ENCODE measurements at places on chromosomes 3 and 15.
A peak's percentile ranks its signal among the peaks of the same experiment; 100 is the strongest.

- DNase-seq = no peak
Observed at GRCh38 chr3:189270248-189270832, 98.6 kb downstream of the TPRG1 start.

DNA sequence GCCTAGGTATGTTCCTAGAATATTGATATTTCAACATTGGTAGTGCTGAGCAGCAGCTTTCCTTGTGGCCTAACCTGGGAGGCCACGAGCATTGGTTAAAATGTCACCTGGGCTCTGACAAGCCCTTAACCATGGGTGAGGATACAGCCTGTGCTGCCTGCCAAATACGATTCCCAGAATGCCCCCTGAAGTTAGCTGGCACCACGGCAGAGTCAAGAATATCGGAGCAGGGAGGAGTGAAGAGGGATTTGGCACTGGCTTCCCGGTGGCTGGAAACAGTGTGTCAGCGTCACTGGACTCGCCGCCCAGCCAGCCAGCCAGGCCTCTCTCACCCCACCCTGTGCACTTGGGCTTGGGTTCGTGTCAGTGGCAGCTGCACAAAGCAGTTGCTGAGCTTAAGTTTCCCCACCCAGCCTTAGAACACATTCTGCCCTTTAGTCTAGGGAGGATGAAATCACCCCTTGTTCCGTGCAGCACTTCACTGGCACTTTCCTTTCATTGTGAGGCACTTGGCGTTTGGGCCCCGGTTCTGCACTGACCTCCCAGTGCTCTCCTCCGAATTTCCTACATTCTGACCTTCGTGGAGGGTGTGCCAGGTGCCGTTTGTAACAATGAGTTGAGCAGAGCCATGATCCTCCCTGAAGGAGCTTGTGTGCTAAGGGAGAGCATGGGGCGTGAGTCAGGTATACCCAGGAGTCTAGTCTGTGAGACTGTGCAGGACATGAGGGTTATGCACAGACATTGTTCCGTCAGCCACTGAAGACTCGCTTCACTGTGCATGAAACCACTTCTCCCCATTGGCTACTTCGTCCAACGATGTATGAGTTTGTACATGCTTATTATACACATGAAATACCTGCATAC is 152.8 kb upstream of the BHLHE40 start:
- no peak for DNase-seq

DNA sequence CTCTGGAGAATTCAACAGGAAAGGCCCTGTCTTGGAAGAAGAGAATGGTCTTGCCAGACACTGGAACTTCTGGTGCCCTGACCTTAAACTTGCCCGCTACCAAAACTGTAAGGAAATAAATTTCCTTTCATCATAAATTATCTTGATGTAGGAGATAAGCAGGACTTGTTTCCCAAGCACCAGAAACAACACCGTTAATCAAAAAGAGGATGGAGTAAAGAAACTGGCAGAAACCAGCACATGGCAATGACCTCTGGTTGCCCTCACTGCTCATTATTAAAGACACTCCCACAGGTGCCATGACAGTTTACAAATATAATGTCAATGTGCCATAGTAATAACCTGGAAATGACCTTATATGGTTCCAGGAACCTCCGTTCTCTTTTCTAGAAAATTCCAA is 426.1 kb downstream of the EDEM1 start:
- no peak for DNase-seq

DNA sequence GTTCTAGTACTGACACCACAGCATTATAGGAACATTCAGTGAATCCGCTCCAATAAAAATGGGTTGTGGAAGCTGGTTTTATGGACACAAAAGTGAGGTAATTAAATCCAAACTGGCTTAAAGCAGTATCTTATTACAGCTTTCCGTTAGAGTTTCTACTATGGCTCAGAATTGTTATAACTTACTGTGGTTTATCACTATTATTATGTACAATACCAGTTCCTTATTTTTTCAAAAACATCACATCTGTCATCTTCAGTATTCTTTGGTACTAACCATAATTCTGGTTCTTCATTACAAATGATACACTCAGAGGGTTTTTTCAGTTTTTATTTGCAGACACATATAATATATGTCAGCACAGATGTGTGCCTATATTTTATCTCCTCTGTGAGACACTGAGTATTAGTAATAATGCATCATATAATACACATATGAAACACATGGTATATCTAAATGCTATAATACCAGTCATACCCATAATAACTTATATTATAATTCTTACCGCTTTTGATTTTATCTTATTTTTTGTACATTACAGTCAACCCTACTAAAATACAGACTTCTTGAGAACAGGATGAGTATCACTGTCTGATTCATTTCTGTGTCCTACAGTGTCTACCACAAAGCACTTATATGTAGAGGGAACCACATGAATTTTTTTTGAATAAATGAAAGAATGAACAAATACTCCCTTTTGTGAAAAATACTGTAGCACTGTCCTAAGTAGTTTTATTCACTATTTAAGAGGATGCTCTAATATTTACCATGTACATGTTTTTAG is 39.0 kb downstream of the CMSS1 start:
- no peak for DNase-seq

GRCh38 chr3:127367593-127367992 is 79.7 kb upstream of the PRR20G start:
- no peak for DNase-seq

DNA sequence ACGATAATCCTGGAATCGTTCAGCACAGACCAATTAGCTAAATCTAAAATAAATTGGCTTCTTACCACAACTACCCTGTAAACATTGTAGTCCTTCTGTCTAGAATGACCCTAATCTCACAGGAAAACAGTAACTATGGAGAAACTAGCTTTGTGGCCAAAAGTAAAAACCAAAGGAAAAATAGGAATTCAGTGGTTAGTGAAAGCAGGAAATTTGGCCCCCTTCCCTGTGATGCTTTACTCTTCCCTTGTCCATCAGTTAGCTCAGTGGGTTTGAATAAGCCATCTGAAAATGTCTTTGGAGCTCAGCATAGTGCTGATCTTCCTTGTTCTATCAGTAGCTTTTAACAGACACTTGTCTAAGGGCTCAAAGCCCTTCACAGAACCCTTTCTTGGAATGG is 1.6 kb downstream of the NMD3 start:
- DNase-seq = no peak

DNA sequence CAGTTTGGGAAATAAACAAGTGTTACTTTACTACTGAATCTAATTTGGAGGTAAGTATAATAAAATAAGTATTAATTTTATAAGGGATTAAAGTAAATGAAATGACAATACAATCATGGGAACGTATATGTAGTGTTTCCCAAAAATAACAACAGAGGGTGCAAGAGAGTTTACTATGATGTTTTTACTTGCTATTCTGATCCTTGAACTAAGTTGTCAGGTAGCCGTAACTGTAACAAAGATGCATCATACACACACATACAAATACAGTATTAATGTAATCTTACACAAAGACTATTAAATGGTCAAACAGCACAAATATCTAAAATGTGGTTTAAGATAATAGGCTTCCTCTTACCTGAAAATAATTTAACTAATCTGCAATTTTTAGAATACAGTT is 311.4 kb downstream of the TBC1D5 start:
- DNase-seq = peak; percentile 37

DNA sequence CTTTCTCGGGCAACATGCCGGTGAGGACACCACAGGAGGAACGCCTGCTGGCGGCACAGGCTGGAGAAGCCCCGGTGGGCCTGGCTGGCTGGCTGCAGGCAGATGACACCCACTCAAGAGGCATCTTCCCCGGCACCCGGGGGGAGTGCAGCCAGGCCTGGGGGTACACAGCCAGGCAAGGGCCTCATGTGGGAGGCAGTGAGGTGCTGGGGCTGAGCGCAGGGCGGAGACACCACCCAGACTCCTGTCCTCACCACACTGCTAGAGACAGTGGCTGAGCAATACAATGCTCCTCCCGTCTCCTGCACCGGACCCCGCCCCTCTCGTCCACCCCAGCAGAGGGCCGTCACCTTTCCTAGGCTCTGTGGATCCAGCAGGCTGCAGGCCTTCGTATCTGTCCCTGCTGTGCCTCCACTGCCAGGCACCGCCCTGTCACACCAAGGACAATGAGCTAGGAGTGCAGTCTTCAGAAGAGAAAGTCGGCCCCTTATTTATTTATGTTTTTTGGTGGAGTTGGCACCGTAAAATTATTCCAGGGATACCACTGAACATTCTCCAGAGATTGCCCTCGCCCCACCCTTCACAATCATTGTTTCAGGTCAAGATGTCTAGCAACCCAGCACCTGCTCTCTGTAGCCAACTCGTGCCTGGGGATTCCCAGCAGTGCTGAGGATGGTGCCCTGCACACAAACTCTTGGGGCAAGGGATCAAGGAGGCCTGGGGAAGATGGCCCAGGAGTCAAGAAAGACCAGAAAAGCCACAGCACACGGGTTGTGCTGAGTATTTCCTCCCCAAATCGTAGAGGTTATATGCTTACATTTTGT is 129.1 kb downstream of the ATP10A start:
- DNase-seq = no peak

DNA sequence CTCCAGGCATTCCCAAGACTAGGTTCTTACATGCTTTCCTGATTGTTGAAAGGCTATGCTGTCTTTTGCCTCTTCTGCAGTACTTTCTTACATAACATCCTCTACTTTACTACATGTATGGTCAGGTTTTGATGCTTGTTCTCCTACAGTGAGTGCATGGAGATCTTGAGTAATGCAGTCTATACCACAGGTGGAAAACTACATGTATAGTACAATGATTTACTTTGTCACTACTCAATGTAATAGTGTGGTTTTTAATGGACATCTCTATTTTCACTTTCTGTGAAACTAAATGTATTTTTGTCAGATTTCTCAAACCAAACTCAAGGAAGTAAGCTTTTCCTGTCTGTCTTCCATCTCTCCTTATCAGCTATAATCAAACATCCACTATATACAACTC is 657.0 kb downstream of the TUSC7 start:
- DNase-seq = no peak

- peak; percentile 12 for DNase-seq
Observed at GRCh38 chr3:112569265-112569664, 7.4 kb downstream of the SLC35A5 start.

DNA sequence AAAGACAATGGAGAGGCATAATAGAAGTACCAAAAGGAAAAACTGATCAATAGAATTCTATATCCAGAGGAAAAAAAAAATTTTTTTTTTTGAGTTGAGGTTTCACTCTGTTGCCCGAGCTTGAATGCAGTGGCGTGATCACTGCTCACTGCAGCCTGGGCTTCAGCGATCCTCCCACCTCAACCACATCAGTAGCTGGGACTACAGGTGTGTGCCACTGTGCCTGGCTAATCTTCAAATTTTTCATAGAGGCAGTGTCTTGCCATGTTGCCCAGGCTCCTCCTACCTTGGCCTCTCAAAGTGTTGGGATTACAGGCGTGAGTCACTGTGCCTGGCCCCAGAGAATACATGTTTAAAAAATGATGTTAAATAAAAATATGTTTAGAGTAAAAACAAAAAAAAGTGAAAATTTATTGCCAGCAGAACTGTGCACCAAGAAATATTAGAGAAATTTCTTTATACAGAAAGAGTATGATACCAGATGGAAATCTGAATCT is 154.3 kb upstream of the ZBTB20 start:
- no peak for DNase-seq

GRCh38 chr3:156455839-156456238 is 99.1 kb downstream of the SSR3 start:
- no peak for DNase-seq

GRCh38 chr3:144010371-144010770 is 38.7 kb downstream of the DIPK2A start:
- no peak for DNase-seq
